AML-193 (cell line): ENCODE measurements at places on chromosomes 3 and 15.

- no peak for DNase-seq
These were observed 298.5 kb upstream of the PPP2R3A start for GRCh38 chr3:135667061-135667460.

- DNase-seq: no peak
These were observed 47.4 kb downstream of the TMEM266 start for GRCh38 chr15:76107169-76107568.

DNA sequence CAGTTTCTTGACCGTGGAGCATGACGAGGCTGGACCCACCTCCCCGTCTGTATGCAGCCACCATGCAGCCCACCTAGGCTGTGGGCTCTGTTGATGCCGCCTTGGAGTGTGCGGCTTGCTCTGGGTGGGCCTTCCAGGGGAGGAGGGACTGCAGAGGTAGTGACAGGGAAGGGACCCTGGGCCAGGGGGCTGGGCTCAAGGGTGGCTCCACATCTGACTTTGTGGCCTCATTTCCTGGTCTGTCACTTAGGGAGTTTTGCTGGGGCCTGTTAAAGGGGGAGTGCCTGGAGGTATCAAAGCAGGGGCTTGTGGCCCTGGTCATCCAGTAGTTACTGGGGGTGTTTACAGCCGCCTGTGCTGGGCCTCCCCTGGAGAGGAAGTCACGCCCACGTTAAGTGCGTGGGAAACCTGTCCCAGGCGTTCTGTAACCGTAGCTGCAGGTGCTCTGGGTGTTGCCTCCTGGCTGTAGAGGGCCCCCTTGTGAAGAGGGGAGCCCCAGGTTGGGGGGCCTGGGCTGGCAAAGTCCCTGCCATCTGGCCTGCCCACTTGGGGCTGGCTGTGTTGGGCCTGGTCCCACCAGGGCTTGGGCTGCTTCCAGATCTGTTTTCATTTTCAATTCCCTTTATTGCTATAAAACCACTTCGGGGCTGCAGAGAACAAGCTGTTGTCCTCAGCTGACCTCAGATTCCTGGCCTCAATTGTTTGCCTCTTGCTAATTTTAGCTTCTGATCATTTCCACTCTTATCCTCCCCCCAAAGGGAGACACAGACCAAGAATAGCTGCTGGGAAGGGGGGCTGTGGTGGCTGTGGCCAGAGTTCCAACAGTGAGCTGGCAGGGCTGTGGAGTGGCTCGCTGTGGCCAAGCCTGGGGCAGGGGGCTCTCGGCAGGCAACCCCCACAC is 26.5 kb downstream of the KLF13 start:
- DNase-seq: no peak

DNA sequence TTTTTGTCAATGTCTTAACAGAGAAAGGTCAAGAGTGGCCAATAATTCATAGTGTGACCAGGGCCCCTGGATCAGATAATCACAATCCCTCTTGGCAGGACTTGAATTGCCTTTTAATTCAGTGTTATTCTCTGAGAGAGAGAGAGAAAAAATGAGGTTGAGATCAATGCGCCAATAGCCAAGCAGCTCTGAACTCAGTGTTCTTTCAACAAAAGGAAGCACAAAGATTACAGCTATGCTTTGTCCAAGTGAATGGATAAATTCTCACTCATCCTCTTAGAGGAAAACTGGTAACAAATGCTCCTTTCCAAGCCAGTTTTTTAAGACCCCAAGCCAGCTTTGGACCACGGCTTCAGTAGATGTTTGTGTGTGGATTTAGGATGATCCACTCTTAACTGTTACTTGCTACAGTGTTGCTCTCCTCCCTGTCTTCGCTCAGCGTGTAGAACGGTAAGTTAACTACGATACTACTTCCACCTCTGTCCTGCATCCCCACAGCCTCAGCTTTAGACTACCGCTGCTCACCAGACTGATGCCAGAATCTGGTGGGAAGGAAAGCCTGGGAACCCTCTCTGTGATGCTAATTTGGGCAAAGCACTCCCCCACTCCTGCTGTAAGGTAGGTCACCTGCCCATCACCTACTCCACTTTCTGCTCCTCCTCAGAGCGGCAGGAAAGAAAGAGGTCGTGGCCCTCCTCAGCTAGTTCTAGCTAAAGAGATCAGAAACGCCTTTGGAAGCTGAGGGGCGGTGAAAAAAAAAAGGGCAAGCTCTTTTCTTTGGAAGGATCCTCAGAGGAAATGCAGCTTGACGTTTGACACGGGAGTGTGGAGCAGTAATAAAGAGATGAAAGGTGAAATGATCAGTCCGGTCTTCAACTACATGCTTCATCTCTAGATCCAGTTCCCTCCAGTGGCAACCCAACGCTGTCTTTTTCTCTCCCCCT is 46.8 kb upstream of the LPP start:
- no peak for DNase-seq

DNA sequence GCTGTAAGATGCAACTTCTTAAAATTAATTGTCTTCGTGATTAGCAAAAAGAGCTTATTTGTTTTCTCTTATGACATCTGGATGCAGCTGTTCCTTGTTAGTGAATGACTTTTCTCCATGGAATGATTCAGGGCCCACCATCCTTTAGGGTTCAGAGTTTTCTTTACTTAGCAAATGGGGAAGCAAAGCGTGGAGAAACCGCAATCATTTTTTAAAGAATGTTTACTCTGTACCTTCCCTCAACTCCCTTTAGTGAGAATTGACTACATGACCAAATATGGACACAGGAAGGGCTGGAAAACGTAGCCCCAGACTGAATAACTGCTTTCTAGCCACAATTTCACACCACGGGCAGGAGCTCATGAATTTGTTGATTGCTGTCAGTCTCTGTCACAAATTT is 130.1 kb downstream of the EDEM1 start:
- DNase-seq: no peak
